Activated naive CD8-positive, alpha-beta T cell treated with anti-CD3 and anti-CD28 coated beads for 36 hours (primary cell): ENCODE measurements at places on chromosomes 11 and 22.

- no peak for DNase-seq
These were observed 3.2 kb upstream of the PLA2G3 start for GRCh38 chr22:31143537-31143936.

GRCh38 chr22:37632174-37633088 lies 7.0 kb upstream of the SH3BP1 start:
- peak; percentile 60 for DNase-seq

DNA sequence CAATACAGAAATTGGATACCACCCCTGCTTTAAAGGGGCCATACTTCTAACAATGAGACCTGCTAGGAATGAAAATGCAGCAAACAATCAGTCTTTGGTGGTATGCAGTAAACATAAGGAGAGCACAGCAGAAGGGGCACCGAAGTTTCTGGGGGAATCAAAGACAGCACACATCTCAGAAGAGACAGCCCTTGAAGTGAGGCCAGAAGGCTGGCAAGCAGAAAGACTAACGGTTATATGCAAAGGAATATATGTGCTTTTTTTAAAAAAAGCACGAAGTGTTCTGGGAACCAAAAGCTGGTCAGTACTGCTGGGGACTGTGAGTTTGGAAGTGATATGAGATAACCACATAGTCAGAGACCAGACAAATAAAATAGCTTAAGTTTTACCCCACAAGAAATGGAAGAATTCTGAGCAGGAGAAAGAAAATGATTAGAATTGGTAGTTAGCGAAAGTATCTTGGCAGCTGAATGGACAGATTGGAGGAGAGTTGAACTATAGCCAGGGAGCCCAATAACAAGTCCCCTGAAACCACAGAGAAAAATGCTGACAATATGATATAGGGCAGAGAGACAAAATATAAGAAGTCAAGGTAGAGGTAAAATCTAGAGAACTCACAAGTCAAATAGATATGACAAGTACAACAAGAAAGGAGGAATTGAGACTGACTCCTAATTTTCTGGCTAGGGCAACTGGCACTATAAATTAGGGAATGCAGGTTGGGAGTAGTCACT lies 125.7 kb downstream of the MRTFA start:
- DNase-seq = no peak

GRCh38 chr11:5258543-5259262 lies 4.1 kb upstream of the HBG2 start:
- DNase-seq = no peak

DNA sequence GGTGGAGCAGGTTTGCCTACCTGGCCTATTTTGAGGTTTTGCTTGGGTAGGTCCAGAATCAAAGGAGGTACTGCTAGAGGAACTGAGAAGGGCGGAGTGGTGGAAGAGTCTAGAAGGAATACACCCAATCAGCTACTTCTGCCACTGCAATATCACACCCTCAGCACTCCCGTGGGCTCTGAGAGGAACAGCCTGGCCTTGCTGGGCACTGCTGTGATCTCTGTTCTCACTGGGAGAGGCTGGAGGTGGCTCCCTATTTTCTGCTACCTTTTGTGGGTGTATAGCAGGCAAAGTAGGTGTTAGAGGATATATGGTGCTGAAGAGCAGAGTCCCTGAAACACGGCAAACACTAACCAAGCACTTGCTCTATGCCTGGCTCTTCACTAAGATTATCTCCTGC lies 25.0 kb upstream of the IGSF22 start:
- DNase-seq = no peak

DNA sequence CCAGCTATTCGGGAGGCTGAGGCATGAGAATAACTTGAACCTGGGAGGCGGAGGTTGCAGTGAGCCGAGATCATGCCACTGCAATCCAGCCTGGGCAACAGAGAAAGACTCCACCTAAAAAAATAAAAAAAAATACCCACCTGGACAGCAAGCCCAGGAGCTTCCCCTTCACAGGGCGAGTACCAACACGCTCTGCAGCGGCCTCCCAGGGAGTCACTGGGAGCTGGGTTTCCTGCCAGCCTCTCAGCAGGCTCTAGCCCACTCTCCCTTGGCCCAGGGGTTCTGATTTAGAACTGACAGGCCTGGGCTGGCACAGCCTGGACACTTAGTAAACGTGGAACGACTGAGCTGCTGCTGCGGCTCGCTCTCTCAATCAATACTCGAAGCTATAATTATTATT lies 2.0 kb upstream of the CABP7 start:
- no peak for DNase-seq

GRCh38 chr11:111561306-111561705 lies 20.8 kb downstream of the LAYN start:
- no peak for DNase-seq

DNA sequence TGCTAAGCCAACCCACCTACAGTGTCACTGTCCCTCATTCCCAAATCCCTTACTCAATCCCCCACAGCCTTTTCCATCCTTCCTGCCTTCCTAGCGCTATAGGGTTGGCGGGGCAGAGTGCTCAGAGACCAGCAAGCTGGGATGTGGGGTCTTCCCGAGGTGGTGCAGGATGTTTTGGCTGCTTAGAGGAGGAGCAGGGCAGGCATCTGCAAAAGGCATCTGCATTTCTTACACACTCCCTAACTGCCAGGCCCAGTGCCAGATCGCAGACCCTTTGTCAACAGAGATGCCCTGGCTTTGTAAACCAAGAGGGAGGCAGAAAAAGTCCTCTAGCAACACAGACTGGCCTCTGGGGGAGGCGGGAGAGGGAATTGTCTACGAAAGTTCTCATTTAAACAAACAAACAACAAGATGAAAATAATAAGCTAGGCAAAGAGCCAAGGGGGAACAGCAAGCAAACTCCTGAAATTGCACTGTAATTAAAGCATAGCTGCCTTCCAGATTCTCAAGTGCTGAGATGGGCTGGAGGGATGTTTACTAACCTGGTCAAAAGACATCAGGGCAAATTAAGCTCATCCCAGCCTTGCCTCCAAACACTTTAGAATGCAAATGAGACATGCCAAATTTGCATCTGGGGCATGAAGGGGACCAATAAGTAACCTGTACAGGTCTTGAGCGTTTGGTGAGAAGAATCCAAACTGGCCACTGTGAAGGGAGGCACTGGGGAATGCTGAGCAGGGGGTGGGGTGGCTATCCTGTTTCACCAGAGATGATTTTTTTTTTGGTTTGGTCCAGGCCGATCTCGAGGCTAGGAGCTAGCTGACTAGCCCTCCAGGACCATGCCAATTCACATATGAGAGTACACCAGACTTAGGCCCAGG lies 38.1 kb upstream of the ADA2 start:
- no peak for DNase-seq

DNA sequence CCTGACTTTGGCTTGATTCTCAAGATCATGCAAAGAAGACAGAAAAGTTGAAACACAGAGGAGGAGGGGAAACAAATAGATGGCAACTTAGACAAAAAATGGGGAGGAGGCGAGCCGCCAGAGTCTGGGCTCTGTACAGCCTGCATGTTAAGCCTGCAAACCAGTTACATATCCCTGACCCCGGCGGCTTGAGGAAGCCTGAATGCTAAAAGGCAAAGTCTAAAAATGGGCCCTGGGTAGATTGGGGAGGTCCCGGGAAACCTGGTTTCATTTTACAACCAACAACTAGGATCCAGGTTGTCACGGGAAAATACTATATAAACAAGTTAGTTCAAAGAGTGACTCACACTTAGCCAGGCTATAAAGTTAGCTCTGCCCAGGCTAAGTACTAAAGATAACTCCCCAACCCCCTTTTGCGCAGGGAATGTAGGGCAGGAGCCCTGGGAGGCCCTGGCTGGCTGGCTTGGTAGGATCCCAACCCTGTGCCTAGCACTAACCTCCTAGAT lies 18.8 kb upstream of the ZBTB16 start:
- no peak for DNase-seq
